ENCODE measurements at places on chromosomes 12 and 14.

- ATAC-seq = peak; percentile 26
Measured at GRCh38 chr12:121861636-121862254, 3.1 kb upstream of the HPD start.

DNA sequence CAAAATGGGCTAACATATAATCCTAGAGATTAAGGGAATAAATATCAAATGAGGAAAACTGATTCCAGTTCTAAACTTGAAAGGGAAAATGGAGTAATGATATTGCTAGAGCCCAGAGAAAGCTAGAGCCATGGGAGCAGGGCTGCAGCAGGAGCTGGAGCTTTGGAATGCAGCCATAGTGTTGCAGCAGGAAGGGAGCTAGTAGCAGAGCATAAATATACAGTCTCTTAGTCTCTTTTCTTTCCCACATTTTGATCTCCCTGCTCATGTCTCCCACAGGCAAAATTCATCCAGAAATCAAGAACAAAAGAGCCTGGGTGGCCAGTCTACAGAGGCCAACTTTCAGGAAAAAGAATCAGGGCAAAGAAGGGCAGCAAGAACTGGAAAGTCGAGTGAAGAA lies 253.7 kb downstream of the ATXN7L3B start:
- ATAC-seq = peak; percentile 65

- ATAC-seq = peak; percentile 42
Measured at GRCh38 chr14:30559638-30560091, 707 bp downstream of the G2E3 start.

DNA sequence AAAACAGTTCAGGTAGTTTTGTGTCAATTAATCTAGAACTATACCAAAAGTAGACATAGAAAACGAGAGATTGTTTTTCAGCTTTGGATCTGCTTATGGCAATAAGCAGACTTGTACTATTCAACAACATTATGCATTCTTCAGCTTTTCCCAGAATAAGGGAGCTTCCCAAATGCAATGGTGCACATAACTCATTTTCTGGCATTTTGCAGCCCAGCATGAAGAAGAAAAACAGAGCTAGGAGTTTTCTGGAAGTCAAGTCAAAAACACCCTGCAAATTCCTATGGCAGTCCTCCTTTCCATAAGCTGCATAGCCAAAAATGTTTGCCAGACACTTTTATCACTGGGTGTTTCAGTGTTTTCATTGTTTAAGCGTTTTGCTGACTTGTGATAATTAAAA lies 314.7 kb downstream of the NAV3 start:
- no peak for ATAC-seq

GRCh38 chr12:41202051-41202450 lies 13.9 kb downstream of the PDZRN4 start:
- no peak for ATAC-seq

DNA sequence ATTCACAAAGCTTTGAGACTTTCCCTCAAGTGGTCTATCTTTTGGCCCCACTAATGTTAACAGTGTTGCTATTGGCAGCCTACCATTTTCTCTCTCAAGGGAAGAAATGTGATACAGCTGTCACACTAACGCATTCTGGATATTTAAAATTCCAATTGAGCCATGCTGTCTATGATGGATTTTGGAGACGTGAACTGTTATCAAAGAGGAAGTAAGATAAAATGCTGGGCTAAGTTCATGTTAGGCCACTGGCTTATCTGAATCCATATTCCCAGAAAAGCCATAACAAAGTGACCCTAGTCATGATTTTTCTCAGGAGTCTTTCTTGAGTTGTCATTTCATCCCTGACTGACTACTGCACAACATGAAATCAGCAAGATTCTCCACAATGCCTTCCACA lies 200.2 kb downstream of the PHLDA1 start:
- ATAC-seq = no peak

DNA sequence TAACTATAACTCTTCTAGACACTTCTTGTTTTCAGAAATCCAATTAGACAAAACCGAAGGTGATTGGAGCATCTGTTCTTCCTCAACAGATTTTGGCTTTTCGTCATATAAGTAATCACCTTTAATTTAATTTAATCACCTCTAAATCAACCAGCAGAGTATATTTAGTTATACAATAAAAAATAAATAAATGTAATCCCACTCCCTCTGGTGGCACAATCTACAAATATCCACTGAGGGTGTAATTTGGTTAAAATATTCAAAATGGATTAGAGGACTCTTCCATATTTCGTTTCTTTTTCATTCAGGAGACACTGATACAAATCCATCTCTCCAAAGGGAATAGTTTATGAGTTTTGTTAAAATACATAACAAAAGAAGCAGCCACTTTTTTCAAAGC lies 18.3 kb upstream of the SLC35F4 start:
- ATAC-seq = no peak

- ATAC-seq = no peak
Measured at GRCh38 chr12:5492562-5492961, 60.7 kb downstream of the NTF3 start.

- ATAC-seq = no peak
Measured at GRCh38 chr12:68876461-68876860, 56.5 kb downstream of the CPM start.

- no peak for ATAC-seq
Measured at GRCh38 chr14:44995196-44995595, 33.2 kb downstream of the TOGARAM1 start.

GRCh38 chr14:56414236-56414635 lies 165.4 kb upstream of the TMEM260 start:
- no peak for ATAC-seq

GRCh38 chr14:104141621-104142091 lies 3.3 kb downstream of the KIF26A start:
- no peak for ATAC-seq

GRCh38 chr14:85911044-85911443 lies 381.1 kb downstream of the FLRT2 start:
- no peak for ATAC-seq

GRCh38 chr12:8991371-8992345 lies 2.3 kb downstream of the KLRG1 start:
- no peak for ATAC-seq

GRCh38 chr14:87567618-87568295 lies 425.2 kb downstream of the GALC start:
- ATAC-seq = peak; percentile 53

DNA sequence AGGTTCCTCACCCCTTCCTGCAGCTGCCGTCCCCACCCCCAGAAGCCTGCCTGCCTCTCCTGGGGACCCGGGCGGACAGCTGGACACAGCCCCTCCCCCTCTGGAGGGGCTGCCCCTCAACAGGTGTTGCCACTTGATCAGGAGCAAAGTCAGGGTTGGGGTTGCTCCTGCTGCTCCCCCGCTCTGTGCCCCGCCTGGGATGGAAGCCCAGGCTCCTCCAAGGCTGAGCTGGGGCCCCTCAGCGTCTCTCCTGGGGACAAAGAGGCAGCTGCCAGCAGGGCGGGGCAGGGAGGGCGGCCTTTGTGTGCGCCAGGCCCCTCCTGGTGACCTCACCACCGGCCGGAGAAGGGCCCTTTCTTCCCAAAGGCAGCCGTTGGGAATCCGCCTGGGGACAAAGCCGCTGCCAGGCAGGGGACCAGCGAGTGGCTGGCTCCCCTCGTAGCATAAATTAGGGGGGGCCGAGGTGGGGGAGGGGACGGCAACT lies 13.7 kb downstream of the TRMT61A start:
- peak; percentile 58 for ATAC-seq

GRCh38 chr14:65471038-65471878 lies 58.7 kb downstream of the FUT8 start:
- ATAC-seq = no peak

GRCh38 chr12:120865098-120865497 lies 39.1 kb downstream of the SPPL3 start:
- no peak for ATAC-seq

DNA sequence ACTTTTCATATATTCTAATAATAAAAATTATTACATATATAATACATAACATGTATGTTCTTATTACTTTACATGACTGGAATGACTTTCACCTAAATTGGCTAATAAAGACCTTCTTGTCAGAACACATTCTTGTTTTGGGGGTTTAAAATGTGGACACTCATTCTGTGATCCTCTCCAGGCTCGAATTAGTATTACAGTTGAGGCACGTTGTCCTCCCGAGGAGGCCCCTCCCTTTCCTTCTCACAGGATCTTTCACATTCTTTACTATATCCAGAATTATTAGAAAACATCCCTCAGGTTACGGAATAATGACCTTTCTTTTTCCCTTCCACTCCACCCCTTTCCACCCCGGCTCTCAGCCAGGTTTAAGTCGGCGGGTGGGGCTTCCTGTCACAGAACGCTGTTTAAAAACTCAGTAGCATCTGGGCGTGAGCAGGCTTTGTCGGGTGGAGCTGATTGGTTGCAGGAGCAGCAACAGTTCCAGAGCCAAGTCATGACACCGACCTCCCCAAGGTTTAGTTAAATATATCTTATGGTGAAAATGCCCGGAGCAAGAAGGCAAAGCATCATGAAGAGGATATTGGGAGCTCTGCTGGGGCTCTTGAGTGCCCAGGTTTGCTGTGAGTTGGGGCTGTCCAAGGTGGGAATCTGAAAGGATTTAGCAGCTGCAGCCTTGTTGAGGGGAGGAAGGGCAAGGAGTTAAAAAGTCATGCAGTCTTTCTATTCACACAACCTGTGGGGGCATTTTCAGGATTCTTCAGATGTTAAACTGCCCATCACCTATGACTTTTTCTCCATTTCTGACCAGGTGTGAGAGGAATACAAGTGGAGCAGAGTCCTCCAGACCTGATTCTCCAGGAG lies 396.7 kb upstream of the OR4E1 start:
- no peak for ATAC-seq

GRCh38 chr12:68957273-68957672 lies 24.3 kb upstream of the CPM start:
- no peak for ATAC-seq

- peak; percentile 95 for ATAC-seq
Measured at GRCh38 chr12:22101749-22102243, 55.8 kb downstream of the CMAS start.

DNA sequence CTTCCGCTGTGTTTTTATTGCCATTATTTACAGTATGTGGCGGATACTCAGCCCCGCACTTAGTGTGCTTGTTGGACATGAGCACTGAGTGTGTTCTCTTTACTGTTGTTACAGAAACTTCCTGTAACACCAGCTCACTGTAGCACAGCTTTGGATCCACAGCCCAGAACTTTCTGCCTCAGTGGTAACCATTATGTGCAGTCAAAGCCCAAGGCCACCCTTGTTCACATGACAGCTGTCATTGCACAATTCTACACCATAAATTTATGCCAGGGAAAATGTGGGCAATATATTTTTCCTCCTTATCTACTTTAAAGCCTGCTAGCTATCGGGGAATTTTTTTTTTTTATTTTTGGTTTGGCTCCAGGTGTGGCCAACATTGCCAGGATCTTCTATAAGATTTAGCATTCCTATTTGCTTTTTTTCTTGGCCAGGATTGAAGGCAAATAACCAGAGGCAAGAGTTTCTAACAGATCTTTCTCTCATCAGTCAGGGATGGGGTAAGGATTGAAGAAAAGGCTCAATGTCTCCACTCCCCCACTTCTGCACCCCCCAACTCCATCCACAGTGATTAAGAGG lies 176.0 kb upstream of the PELI2 start:
- no peak for ATAC-seq

DNA sequence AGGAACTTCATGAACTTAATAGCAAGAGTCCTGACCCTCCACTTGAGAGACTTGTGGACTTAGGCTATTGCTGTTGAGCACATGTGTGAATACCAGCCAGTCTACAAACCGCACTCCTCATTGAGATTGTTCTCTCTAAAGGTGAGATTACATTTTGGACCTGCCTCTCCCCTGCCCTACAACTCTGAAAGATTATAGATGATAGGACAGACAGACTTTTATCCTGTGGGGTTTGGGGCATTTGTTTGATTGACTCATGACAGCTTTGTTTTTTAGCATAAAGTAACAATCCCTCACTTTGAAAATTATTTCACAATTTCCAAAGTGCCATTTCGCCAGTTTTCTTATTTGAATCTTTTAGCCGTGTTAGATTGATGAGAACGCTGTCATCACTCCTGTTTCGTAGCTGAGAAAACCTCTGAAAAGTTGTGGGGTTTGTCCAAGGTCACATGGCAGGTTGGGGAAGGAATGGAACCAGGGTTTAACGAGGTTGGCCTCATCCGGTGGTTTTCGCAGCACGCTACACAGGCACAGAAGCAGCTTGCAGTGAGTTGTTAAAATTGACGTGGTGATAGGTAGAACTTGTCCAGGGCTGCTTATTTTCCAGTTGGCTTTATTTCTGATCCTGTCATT lies 836 bp downstream of the EVL start:
- no peak for ATAC-seq

DNA sequence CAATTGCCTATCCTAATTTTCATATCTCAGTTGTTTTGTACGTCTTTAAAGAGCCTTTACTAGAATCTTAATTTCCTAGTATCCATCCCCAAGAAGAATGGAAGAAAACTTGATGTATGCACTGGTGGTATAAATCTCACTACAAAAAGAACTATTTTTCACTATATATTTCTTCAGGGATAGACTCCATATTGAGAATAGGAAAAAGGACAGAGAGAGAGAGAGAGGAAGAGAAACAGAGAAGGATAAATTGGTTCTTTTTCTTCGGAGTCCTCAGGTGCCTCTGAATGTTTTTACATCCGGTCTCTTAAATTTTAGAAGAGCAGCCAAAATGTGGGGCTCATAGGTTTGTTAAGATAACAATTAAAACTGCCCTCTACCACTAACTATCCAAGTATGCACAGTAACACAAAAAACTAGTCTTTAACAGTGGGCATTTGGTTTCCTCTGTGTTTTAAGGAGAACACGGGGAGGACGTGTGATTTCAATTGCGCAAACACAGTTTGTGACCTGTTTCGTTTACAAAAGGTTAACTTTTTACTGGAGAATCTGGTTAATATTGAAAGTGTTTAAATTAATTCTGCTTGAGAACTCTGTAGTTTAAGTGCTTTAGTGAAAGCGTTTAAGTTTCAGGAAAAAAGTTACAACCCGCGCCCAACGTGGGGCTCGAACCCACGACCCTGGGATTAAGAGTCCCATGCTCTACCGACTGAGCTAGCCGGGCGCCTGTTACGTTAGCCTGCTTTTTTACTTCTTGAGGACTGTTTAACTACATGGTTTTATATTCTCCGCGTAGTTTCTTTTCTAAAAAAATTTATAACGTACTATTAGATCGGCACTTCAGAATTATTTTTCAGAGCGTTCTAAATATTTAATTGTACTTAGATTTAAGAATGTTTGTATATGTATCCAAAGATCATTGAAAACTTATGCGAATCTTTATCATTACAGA lies 5.1 kb upstream of the PSMA3 start:
- peak; percentile 10 for ATAC-seq

DNA sequence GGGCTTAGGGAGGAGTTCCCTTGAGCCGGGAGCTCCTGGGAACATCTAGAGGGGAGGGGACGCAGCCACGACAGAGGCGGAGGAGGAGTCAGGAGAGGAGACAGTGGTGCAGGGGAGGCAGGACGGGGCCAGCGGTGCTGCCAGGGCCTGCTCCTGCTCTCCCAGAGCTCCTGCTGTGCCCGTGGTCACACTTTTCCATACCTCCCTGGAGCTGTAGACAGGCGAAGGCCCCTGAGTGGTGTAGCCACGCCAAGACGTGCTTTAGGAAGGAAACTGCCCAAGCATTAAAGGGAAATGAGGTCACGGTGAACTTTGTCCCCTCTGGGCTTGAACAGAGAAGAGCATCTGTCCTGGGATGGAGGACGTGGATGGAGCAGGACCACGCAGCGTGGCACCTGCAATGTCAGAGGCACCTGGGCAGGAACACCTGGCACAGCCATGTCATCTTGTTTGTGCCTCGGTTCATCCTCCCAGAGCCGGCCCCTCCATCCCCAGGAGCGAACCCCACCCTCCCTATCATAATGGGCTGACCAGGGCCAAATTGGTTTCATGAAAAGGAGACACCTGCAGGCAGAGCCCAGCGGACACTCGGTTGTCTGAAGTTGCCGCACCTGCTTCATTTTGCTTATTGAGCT lies 239.5 kb upstream of the SFSWAP start:
- no peak for ATAC-seq

All from motor neuron (in vitro differentiated cells).